ENCODE measurements at places on chromosomes 3 and 15. TPM values are rescaled to one million over a fixed set of nuclear protein-coding genes. Genes with fewer than 3 reads are reported as not detected.

Gene IFRD2
- 103 TPM for total RNA-seq

DNA sequence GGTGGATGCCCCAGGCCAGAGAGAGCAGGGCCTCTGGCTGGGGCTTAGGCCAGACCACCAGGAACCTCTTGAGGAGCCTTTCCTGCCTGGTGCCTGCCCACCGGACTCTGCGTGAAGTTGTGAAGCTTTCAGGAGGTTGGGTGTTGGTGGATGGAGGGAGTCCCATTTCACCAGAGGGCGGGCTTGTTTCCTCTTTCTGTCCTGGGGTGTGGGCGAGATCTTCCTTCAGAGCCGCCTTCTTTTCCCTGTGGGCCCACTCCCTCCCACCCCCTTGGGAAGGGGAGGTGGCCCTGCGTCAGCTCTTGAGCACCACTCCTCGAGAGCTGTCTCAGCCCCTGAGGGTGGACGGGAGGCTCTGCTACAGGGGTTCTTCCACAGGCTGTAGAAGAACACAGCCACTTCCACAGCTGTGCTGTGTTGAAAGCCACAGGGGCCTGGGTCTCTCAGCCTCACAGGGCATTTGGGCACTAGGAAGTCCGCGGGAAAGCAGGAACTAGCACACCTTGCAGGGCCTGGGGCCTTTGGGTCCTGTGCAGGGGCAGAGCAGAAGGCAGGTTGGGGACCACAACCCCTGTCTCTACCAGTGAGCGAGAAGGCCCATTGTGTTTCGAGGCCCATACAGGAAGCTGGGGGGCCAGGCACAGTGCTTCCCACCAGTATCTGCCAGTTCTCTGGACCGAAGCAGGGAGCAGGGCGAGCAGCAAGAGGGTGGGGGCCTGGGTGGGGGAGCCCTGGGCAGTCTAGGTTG, 2.1 kb downstream of the AMIGO3 start:
- no peak for DNase-seq

Gene RASL12
- total RNA-seq, result not detected

DNA sequence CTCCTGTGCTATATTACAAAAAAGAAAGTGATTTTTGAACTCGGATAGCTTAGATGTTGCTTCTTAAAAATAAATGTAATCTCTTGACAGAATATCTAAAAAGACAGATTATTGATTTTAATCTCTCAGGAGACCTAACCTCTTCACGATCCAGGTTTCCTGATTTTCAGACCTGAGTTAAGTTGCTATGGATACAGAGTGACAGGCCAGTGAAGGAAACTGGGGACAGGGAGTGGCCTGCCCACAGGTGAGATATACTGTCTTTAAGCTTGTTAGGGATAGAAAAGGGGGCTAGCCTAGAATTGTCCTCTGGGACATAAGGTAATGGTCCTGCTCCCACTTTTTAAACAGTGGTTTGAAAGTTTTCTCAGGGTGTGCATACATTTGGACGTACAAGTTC, 73.2 kb downstream of the CCNL1 start:
- DNase-seq, result no peak

GRCh38 chr3:49732597-49732996, 8.8 kb upstream of the GMPPB start:
- DNase-seq, result no peak

- no peak for DNase-seq
These were observed 37.4 kb downstream of the TXNRD3 start for GRCh38 chr3:126617571-126617970.

Gene ERC2
- total RNA-seq, result not detected

- DNase-seq, result no peak
These were observed 258.1 kb upstream of the NECTIN3 start for GRCh38 chr3:110813541-110813940.

DNA sequence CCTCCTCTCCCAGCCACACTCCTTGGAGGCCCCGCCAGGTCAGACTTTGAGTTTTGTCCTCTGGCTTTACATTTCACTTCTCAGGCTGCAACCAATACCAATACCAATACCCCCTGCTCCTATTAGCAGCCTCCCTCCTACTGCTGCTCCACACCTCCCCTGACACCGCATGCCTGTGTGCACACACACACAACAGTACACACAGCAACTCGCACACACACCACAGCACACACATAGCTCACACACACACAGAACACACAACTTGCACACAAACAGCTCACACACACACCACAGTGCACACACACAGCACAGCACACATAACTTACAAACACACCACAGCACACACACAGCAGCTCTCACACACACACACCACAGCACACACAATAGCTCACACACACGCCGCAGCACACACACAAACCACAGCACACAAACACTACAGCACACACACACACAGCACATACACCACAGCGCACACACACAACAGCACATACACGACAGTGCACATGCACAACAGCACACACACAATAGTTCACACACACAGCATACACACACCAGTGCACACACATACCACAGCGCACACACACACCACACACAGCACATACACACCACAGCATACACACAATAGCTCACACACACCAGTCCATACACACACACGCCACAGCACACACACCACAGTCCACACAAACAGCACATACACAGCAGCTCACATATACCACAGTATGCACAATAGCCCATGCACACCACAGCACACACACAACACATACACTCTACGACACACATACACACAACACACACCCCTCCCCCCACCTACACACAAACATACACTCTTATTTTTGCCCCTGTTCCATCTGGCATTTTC, 204.7 kb downstream of the UACA start:
- DNase-seq, result no peak

Gene APOD
- not detected for total RNA-seq

DNA sequence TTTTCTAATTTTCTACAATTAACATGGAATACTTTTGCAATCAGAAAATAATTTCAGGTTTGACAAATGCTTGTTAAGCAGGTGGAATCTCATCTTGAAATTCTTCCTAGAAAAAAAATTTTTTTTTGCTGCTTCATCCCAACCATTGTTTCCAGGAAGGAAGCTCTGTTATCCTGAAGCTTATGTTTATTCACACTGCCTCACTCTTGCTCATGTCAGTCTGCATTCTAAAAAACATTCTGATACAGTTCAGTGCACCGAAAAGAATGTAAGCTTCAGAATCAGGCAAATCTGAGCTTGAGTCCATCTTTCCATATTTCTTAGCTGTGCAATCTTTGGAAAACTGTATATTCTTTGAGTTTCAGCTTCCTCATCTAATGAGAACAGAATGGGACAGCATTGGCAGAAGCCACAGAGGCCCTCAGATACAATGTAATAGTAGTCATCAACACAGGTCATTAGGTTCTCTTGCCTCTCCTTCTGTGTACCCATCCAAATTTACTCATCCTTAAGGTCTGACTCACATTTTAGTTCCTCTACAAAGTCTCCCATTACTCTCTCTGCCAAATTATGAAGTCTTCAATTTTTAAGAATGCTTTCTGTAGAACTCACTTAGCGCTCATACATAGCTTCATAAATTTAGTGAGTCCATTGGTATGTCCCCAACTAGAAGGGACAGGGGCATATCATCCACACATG, 881.8 kb upstream of the NR2F2 start:
- no peak for DNase-seq

Gene CPA3
- not detected for total RNA-seq

GRCh38 chr3:53525765-53526703, 31.6 kb downstream of the CACNA1D start:
- no peak for DNase-seq

Gene BUB1B
- total RNA-seq, result 89.5 TPM

DNA sequence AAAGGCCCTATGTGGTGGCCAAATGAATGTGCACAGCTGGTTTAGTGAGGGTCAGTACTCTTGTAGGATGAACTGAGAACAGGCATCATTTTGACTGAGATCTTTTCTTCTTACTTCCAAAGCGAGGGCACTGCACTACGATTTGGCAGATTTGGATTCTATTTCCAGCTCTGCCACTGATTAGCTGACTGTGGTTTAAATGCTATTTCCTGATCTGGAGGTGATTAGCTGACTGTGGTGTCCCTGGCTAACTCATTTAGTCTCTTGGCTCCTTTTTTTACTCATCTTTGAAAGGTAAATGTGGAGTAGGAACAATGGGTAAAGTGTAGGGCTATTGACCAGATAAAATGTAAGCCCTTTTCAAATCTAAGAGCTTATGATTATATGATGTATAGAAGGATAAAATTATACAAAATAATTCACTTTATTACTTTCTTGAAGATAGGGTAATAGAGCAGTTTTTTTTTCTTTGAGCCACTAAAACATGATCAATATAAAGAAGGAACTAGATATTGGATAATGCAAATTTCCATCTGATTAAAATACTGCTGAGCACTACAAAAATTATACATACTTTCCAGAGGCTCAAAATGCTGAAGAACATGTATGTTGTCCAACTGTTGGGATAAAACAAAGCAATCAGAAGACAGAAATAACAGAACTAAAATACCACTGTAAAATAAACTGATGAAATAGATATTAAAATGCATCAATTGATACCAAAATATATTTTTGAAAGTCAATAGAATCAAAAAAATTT, 39.7 kb upstream of the PLOD2 start:
- DNase-seq, result no peak

Gene A4GNT
- total RNA-seq, result not detected

Gene PRR20G
- not detected for total RNA-seq

GRCh38 chr15:72916897-72917296, 133.3 kb upstream of the ADPGK start:
- DNase-seq, result no peak

DNA sequence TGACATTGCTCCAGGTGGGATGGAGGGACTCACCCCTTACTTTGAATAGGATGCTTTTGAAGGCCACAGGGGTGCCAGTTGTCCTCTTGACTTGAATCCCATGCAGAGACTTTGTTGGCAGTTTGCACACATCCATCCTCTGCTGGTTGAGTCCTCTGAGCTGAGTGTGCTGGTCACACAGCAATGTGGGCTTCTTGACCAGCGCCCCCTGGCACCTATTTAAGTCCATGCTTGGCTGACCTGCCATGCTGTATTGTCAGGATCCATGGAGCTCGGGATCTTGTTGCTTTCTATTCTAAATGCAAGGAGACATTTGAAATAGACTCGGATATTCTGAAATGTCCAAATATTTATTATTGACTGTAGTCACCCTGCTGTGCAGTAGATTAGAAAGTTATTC, 19.8 kb downstream of the RAB7A start:
- no peak for DNase-seq

- DNase-seq, result no peak
These were observed 26.4 kb downstream of the STOML1 start for GRCh38 chr15:73965758-73966113.

- no peak for DNase-seq
These were observed 66.3 kb upstream of the SLCO3A1 start for GRCh38 chr15:91787198-91787597.

Gene AADACL2
- not detected for total RNA-seq

DNA sequence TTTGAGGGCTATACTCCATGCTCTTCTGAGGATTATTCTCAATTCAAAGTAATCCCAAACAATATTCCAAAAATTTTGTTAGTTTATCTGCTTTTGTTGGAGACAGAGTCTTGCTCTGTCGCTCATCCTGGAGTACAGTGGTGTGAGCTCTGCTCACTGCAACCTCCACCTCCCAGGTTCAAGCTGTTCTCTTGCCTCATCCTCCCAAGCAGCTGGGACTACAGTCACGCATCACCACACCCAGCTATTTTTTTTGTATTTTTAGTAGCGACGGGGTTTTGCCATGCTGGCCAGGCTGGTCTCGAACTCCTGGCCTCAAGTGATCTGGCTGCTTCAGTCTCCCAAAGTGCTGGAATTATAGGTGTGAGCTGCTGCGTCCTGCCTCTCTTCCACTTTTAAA, 39.1 kb downstream of the MEF2A start:
- DNase-seq, result no peak

DNA sequence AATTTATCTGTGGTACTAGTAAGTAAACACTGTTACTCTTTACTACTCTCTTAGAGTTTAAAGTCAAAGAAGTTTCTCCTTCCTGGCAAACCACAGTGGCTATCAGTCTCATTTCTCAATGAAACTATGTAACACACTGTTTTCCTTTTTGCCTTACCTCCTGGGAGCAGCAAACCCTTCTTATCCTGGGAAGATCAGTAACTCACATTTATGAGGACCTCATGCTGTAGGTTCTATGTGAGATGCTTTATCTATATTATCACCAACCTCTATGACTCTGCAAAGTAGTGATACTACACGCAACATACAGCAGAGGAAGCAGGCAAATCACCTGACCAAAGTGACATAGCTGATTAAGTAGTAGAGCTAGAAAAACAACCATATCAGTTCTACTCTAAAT, 35.3 kb downstream of the PBRM1 start:
- DNase-seq, result no peak

Gene PLA2G4E
- total RNA-seq, result 0.05 TPM

Gene CKMT1B
- not detected for total RNA-seq

- no peak for DNase-seq
These were observed 124.2 kb downstream of the SLC25A26 start for GRCh38 chr3:66344848-66345578.

- no peak for DNase-seq
These were observed 15.2 kb downstream of the CDIN1 start for GRCh38 chr15:36594556-36595090.

Gene GAP43
- total RNA-seq, result not detected

GRCh38 chr3:121504618-121505017, 41.2 kb downstream of the POLQ start:
- no peak for DNase-seq

DNA sequence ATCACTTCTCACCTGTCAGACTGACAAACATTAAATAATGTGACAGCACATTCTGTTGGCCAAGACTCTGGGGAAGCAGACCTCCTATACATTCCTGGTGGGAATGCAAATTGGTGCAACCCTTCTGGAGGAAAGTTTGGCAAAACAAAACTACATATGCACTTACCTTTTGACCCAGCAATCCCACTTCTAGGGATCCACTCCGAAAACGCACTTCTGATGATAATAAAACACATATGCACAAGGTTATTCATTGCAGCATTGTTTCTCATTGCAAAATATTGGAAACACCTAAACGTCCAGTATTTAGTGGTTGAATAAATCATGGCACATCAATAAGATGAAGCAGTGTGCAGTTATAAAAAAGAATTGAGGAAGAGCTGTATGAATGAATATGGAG, 145.5 kb upstream of the ABHD17C start:
- no peak for DNase-seq

- DNase-seq, result no peak
These were observed 189.0 kb downstream of the ZNF621 start for GRCh38 chr3:40713795-40714194.

Gene IFT122
- total RNA-seq, result 15.6 TPM

- DNase-seq, result peak; percentile 86
These were observed 37.6 kb downstream of the NCEH1 start for GRCh38 chr3:172673210-172673679.

DNA sequence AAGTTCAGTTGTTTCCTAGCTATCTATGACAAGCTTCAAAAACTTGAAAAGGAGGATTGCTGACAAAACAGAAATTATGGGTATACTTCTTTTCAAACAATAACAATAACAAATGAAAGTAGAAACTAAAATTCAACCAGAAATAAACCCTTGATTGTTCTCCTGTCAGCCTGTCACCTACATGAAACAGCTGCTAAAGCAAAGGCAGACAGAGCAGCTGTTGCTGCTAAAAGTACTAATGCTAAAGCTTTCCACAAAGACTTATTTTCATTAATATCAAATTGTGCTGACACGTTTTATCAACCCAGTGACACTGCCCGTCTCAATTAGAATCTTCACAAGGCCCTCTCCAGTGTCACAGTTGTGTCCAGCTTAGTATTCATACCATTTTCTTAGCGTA, 533.2 kb upstream of the GBE1 start:
- DNase-seq, result no peak

Gene AHSG
- total RNA-seq, result not detected

GRCh38 chr3:122189357-122189756, 5.9 kb downstream of the CASR start:
- DNase-seq, result no peak

Gene RARRES1
- total RNA-seq, result not detected

GRCh38 chr3:99789011-99789721, 28.5 kb upstream of the CMSS1 start:
- peak; percentile 41 for DNase-seq

Gene CNTN3
- total RNA-seq, result not detected
